ENCODE measurements at places on chromosomes 7 and 10. TPM values are rescaled to one million over a fixed set of nuclear protein-coding genes. Genes with fewer than 3 reads are reported as not detected.

The SFRP5 gene
- 0.11 TPM for polyA plus RNA-seq

The PNLIP gene
- not detected for polyA plus RNA-seq

The TMEM213 gene
- 45.7 TPM for polyA plus RNA-seq

The PILRA gene
- polyA plus RNA-seq = 4.7 TPM

The PLXDC2 gene
- polyA plus RNA-seq = 29.1 TPM

The ZNF239 gene
- polyA plus RNA-seq = 13.8 TPM

The DENND2A gene
- polyA plus RNA-seq = 41.7 TPM

The ACSL5 gene
- 4.7 TPM for polyA plus RNA-seq

The ANXA8 gene
- 0.31 TPM for polyA plus RNA-seq

The KLHDC10 gene
- 53.6 TPM for polyA plus RNA-seq

The RFC2 gene
- 35.2 TPM for polyA plus RNA-seq

The CYP3A7 gene
- polyA plus RNA-seq = 14.2 TPM

The TMEM196 gene
- 0.17 TPM for polyA plus RNA-seq

The ATOH7 gene
- 1.6 TPM for polyA plus RNA-seq

The GDI2 gene
- 274 TPM for polyA plus RNA-seq

The TNRC18 gene
- polyA plus RNA-seq = 114 TPM

The ADARB2 gene
- polyA plus RNA-seq = 1.5 TPM

The SPACDR gene
- 3.0 TPM for polyA plus RNA-seq

The LIPM gene
- polyA plus RNA-seq = not detected

The PLEKHS1 gene
- 0.14 TPM for polyA plus RNA-seq

The IRF5 gene
- polyA plus RNA-seq = 16.1 TPM

The SEC31B gene
- 13.3 TPM for polyA plus RNA-seq

The OR2A5 gene
- polyA plus RNA-seq = 0.06 TPM

The RGS10 gene
- polyA plus RNA-seq = 34.5 TPM

The AKR1C1 gene
- 26.7 TPM for polyA plus RNA-seq

The LIPK gene
- not detected for polyA plus RNA-seq

The TDRD1 gene
- 0.11 TPM for polyA plus RNA-seq

The GRB10 gene
- polyA plus RNA-seq = 43.4 TPM

Measured in left renal pelvis (tissue), 4 donors.